ENCODE measurements at places on chromosomes 5 and 9. TPM values are rescaled to one million over a fixed set of nuclear protein-coding genes. Genes with fewer than 3 reads are reported as not detected.

GRCh38 chr5:131825404-131826013 is 28.7 kb upstream of the FNIP1 start:
- no peak overlapping the region for H3K27ac ChIP-seq
- DNase-seq, result no peak
- H3K36me3 ChIP-seq, result no peaks in the 10 kb centered on the region
- no peaks in the 10 kb centered on the region for H3K27me3 ChIP-seq

GRCh38 chr9:104835161-104835560 is 71.2 kb downstream of the NIPSNAP3B start:
- no peaks in the 10 kb centered on the region for H3K27me3 ChIP-seq
- H3K4me1 ChIP-seq, result no peaks in the 10 kb centered on the region
- H3K36me3 ChIP-seq, result no peaks in the 10 kb centered on the region
- DNase-seq, result no peak

GRCh38 chr9:95756986-95757385 is 118.5 kb upstream of the ERCC6L2 start:
- no peaks in the 10 kb centered on the region for H3K36me3 ChIP-seq
- DNase-seq, result no peak
- H3K27me3 ChIP-seq, result no peaks in the 10 kb centered on the region
- no peak overlapping the region for H3K4me3 ChIP-seq

- H3K36me3 ChIP-seq, result no peaks in the 10 kb centered on the region
- no peaks in the 10 kb centered on the region for H3K27me3 ChIP-seq
- no peak overlapping the region for H3K27ac ChIP-seq
- H3K4me3 ChIP-seq, result no peak overlapping the region
These were observed 42.1 kb upstream of the DAB2 start for GRCh38 chr5:39466846-39467245.

Gene C1QTNF3
- total RNA-seq, result 1.4 TPM

All from CD8-positive, alpha-beta memory T cell (primary cell).